Fibroblast of skin of scalp (primary cell): ENCODE measurements at places on chromosomes 13 and 19.

GRCh38 chr13:79382545-79383275 lies 23.3 kb downstream of the RBM26 start:
- DNase-seq = no peak

DNA sequence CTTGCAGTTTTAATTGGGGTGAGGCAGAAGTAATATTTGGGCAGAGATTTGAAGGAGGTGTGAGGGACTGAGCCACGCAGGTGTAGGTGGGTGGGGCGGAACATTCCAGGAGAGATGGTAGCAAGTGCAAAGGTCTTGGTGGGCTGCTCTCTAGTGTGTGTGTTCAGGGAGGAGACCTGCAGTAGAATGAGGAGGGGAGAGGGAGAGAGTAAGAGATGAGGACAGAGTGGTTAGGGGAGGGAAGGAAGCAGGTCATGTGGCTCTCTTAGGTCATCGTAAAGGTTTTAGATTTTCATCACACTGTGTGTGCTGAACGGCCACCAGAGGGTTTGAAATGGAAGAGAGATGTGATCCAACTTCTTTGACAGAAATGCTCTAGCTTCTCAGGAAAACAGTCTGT lies 33.5 kb downstream of the WASF3 start:
- DNase-seq = no peak

DNA sequence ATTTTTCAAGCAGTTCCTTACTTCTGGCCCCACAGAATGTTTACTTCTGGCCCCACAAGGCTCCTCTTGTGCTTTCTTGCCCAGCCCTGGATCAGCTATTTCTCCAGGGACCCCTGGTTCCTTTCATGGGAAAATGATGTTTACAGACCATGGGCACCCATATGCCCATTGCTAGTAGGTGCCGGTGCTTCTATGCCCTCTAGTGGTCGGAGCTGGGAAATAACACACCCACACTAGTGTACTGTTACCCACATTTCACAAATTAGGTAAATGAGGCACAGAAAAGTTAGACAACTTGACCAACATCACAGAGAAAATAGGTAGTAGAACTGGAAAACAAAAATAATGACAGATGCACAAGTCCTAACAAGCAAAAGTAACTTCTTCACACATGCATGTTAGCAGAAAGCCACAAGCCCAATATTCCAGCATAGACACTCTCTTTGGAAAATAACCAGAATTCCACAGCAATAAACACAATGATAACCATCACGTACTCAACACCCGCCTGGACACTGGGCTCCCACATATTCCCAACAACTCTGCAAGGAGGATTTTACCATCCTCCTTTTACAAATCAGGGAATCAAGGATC lies 1.3 kb upstream of the CEACAM6 start:
- DNase-seq = peak; percentile 21

GRCh38 chr19:17830567-17831418 lies 9.5 kb upstream of the INSL3 start:
- peak; percentile 82 for DNase-seq

DNA sequence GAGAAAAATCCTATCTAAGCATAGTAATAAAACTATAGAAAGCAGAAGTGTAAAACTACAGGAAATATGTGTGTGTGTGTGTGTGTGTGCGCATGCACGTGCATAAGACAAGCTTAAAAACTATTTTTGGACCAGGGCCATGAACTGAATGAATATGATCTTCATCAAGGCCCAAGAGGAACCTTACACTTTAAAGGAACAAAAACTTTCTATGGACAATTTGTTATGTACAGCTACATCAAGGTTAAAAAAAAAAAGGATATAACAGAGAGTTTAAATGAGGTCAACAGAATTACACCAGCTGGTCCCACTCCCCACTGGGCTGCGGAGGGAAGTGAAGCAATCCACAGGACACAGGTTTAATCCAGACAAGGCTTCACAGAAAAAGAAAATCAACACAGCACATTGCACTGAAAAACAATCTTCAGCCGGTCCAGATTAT lies 151.1 kb downstream of the LHFPL6 start:
- DNase-seq = peak; percentile 67
